Karpas-422 (cell line): ENCODE measurements at places on chromosomes 5 and 9. TPM values are rescaled to one million over a fixed set of nuclear protein-coding genes. Genes with fewer than 3 reads are reported as not detected.

DNA sequence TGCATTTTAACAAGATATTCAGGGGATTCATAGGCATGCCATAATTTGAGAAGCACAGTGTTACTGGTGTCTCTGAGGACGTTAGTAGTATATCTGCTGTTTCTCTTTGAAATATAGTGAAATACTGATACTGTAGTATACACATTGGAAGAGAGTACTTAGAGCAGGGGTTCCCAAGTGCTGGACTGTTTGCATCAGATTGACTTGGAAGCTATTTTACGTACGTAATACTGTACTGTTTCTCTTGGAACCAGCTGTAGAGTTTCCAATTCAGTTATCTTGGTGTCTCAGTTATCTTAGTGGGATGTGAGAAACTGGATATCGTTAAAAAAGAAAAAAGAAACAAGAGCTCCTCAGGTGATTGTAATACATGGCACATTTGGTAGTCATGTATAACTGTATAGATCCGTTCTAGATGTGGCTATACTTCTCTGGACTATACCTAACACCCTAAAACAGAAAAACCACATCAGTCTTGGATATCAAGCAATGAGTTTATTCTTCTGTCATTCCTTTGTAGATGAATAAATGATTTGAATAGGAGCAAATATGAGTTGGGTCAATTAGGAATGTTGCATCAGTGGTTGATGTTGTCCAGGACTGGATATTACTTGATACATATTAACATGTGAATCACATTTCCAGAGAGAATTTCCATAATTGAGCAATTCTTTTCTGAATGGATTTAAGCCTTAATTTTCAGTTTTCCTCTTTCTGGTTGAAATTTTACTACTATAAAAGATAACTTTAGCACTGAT lies 33.4 kb downstream of the PRRC1 start:
- H3K27me3 ChIP-seq, result no peaks in the 10 kb centered on the region
- peaks cover 38% of the 10 kb centered on the region for H3K36me3 ChIP-seq
- no peak overlapping the region for H3K27ac ChIP-seq
- H3K4me3 ChIP-seq, result no peak overlapping the region

DNA sequence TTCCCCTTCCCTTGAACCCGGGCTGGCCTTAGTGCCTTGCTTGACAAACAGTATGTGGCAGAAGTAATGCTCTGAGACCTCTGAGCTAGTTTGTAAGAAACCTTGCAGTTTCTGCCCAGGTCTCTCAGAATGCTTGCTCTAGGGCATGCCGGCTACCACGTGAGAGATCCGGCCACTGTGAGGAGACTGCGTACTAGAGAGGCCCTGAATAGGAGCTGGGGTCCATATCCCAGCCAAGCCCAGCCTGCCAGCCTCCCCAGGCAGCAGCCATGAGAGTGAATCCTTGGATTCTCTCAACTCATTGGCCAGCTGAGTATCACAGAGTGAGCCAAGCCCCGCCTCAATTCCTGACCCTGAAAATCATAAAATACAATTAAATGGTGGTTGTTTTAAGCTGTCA lies 16.0 kb upstream of the COL15A1 start:
- H3K4me3 ChIP-seq, result no peak overlapping the region
- no peaks in the 10 kb centered on the region for H3K36me3 ChIP-seq
- peaks cover 4% of the 10 kb centered on the region; the same call in 1 of the 2 replicates for H3K4me1 ChIP-seq
- H3K27me3 ChIP-seq, result no peaks in the 10 kb centered on the region

DNA sequence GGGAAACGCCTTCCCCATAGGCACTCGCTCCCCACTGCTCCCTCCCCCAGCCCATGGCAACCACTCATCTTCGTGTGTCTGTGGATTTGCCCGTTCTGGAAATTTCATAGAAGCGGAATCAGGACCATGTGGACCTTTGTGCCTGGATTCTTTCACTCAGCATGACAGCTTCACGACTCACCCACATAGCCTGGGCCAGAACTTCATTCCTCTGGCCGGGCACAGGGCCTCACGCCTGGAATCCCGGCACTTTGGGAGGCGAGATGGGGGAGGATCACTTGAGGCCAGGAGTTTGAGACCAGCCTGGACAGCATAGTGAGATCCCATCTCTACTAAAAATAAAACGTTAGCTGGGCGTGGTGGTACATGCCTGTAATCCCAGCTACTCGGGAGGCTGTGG lies 12.1 kb upstream of the DIPK1B start:
- H3K27ac ChIP-seq, result no peak overlapping the region
- no peak for DNase-seq
- no peak overlapping the region for H3K4me3 ChIP-seq
- no peaks in the 10 kb centered on the region for H3K4me1 ChIP-seq
- no peaks in the 10 kb centered on the region for H3K27me3 ChIP-seq

DNA sequence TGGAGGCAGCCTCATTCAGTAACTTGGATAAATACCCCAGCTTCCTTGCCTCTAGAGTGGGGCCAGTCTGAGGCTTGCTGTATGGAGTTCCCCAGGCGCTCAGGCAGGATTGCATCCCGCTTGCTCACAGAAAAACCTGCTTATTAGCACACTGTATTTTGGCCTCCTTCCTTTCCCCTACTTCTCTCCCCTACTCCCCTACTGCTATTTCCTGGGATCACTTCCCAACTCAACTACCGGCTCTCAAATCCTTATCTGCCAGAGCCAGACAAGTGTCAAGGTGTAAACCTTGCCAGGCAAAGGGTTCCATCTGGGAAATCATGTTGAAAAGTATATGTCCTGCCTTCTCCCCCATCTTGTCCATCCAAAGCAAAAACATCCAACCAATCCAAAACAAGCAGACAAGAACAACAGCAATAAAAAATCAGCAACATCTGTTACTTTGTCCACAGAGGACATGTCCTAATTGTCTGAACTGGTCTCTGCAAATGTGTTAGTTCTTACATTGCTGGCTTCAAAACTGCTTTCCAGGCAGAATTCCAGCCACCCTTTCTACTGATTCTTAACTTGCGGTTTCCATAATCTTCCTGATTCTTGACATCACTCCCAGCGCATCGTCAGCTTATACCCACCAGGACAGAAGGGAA lies 164.1 kb upstream of the SEMA6A start:
- no peaks in the 10 kb centered on the region for H3K36me3 ChIP-seq
- no peaks in the 10 kb centered on the region for H3K27me3 ChIP-seq
- H3K4me1 ChIP-seq, result no peaks in the 10 kb centered on the region
- no peak for DNase-seq

GRCh38 chr5:83539463-83539790 lies 67.9 kb downstream of the VCAN start:
- H3K36me3 ChIP-seq, result no peaks in the 10 kb centered on the region
- no peak overlapping the region for H3K27ac ChIP-seq
- no peak for DNase-seq
- H3K4me1 ChIP-seq, result no peaks in the 10 kb centered on the region
- H3K27me3 ChIP-seq, result no peaks in the 10 kb centered on the region

GRCh38 chr5:121640298-121640697 lies 211.4 kb upstream of the FTMT start:
- H3K4me1 ChIP-seq, result no peaks in the 10 kb centered on the region
- no peak overlapping the region for H3K27ac ChIP-seq
- no peaks in the 10 kb centered on the region for H3K27me3 ChIP-seq
- no peak overlapping the region for H3K4me3 ChIP-seq
- DNase-seq, result no peak

ANKRD18B gene
- total RNA-seq, result not detected in 2 replicates

TOR2A gene
- total RNA-seq, result 10.7 and 12.7 TPM in 2 replicates
